ENCODE measurements at places on chromosomes 11 and 22. TPM values are rescaled to one million over a fixed set of nuclear protein-coding genes. Genes with fewer than 3 reads are reported as not detected.

The MS4A6E gene
- total RNA-seq: not detected

- no peak for DNase-seq
Measured at GRCh38 chr22:22057617-22058378, 75.2 kb upstream of the TOP3B start.

The CSNK2A3 gene
- 1.7 TPM for total RNA-seq

GRCh38 chr11:60951904-60952741 lies at the start of gene SLC15A3:
SLC15A3 (minus strand) TSS chr11:60952176; CDS start chr11:60951551, 625 bp downstream.
- DNase-seq: peak; percentile 60

The CYP2D6 gene
- not detected for total RNA-seq

The OR1S1 gene
- not detected for total RNA-seq

DNA sequence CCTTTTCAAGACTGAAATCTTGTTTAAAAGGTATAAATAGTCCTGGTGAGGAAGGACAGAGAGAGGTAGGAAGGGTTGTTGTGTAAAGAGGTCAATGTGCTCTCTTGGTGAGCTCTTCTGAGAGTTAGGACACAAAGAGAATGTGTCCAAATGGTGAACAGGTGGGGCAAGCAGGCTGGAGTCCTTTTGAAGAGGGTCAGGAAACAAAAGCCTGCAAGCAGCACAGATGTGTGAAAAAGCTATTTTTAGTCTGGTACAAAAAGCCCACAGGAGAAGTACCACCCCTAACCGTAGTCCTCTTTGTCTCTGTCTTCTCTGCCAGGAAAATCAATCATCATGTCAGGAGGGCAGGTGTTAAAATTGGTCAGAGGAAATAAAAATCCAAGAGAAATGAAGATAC lies 54.4 kb upstream of the SYN3 start:
- DNase-seq: no peak

DNA sequence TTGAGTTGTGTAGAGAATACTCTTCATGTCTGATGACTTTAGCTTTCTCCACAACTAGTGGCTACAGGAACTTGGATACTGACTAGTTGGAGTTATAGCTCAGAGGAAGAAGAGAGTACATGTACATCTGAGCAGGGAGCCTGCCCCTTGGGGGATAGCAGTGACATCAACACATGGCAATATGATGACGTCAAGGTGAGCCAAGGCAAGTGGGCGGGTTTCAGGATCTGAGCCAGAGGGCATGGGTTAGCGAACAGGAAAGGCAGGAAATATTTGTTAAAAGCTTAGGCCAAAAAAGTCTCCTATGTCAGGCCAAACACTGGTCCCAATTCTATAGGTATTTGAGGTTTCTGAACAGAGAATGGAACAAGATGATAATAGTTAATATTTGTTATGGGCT lies 42.0 kb upstream of the HORMAD2 start:
- DNase-seq: no peak

The CRYBB3 gene
- total RNA-seq: not detected

- peak; percentile 38 for DNase-seq
Measured at GRCh38 chr22:47322854-47323253, 560.4 kb downstream of the TBC1D22A start.

DNA sequence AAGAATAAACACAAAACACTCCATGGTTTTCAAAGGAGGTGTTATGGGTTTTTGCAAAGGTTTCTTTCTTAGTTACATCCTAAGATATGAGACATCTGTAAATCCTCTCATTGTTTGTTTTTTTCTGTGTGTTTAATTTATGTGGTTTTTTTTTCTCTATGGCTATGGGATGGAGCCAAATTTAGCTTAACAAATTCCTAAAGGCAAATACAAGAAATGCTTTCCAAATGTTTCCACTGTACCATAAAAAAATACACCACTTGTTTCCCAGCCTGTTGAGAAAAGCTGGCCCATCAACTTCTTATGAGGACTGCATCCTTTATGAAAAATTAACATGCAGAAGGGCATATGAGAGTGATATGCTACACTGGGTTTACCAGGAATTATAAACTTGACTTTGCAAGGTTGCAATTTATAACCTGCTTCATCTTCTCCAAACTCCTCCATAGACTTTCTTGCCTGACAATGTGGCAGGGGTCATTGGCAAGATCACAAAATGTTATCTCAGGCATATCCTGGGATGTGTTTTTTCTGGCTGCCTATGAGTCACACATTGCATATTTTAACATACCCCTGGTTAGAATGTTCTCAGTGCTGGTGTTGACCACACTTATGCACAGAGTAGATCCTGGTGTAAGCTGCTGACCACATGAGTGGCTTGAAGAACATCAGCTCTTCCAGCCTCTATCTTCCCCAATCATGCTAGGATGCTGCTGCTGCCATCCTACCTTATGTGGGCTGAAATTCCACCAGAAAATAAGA lies 137.6 kb upstream of the TTC12 start:
- peak; percentile 98 for DNase-seq

DNA sequence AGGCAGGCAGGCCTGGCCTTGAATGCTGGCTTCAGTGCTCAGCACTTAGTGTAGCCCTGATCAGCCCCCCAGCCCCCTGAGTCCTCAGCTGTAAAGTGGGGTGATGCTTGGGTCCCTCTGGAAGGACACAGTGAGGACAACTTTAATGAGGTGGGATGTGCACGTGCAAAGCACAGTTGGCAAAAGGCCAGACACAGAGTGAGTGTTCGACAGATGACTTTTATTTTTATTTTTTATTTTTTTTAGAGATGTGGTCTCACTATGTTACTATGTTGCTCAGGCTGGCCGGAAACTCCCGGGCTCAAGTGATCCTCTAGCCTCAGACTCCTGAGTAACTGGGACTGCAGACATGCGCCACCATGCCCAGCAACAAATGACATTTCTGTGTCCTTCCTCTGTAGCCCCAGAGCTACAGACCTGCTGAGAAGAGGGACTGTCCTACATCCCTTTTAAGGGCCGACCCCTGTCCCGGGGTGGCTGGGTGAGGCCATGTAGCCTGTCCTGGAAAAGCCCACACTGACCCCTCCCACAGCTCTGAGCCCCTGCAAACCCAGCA lies 6.9 kb upstream of the C11orf96 start:
- no peak for DNase-seq

DNA sequence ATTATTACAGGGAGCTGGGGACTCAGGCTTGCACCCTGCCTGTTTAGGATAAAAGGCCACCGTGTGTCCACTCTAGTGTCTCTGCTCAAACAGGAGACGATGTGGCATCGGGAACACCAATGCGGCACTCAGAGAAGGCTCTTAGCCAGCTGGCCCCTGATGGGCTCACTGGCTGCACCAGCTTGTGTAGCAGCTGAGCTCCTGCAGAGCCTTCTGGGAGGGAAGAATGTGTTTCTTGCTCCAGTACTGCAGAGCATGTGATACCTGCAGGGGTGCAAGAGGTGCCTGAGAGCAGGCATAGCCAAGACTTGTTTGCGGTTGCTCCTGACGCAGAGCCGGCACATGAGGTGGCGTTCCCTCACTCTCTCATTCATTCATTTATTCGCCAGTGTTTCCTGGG lies 44.4 kb upstream of the KCNQ1OT1 start:
- DNase-seq: no peak

DNA sequence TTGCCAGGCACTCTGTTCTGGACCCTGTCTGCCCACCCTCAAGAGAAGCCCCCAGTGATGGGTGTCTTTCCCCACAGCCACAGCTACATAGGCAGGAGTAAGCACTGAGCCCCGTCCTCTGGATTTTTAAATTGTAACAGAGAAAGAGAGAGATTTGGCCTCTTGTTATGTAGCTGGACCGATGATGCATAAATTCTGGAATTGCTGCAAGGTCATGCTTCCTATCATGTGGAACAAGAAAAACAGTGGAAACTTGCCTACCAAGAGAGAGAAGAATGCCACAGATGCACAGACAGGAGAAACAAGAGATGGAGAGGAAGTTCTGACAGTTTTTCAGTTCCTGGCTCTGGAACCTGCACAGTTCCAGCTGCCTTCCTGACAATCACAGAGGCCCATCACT lies 150.2 kb downstream of the ETS1 start:
- DNase-seq: no peak

DNA sequence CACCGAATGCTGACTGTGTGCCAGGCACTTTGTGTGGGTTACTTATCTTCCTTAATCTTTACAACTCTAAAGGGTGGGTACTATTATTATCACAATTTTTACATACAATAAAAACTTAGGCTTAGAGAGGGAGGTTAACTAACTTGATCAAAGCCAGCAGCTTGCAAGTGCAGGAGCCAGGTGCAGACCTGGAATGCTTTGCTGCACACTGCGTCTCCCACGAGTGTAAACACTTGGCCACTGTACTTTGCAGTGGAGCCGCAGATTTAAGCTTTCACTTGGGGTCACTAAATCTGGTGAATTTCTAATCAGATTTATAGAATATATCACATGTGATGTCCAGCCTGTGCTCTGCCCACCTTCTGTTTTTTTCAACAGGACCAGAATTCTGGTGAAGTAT lies 36.7 kb downstream of the AMOTL1 start:
- DNase-seq: no peak

- no peak for DNase-seq
Measured at GRCh38 chr11:18071098-18071705, 25.1 kb upstream of the TPH1 start.

GRCh38 chr11:19968860-19969259 lies 191.4 kb downstream of the DBX1 start:
- DNase-seq: no peak

GRCh38 chr11:6660712-6661111 lies 5.1 kb upstream of the DCHS1 start:
- no peak for DNase-seq

GRCh38 chr11:288478-289397 lies at the start of gene PGGHG:
PGGHG (plus strand) TSS chr11:289126; CDS start chr11:289817, 691 bp downstream.
- peak; percentile 54 for DNase-seq

DNA sequence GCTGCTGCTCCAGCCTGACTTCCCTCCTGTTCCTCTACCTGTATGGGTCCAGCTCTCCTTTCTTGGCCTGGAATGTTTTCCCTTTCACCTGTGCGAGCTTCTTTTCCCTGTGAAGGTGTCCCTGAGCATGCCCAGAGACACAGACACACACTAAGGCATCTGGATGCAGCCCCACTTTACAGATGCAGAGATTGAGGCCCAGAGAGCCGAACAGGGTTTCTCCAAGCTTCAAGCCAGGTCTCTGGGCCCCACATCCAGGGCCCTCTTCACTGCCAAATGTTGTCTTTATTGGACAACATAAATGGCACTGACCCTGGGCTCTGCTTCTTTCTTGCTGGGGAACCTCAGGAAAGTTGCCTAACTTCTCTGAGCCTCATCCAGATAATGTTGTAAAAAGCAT lies 561.6 kb downstream of the MIAT start:
- DNase-seq: no peak

DNA sequence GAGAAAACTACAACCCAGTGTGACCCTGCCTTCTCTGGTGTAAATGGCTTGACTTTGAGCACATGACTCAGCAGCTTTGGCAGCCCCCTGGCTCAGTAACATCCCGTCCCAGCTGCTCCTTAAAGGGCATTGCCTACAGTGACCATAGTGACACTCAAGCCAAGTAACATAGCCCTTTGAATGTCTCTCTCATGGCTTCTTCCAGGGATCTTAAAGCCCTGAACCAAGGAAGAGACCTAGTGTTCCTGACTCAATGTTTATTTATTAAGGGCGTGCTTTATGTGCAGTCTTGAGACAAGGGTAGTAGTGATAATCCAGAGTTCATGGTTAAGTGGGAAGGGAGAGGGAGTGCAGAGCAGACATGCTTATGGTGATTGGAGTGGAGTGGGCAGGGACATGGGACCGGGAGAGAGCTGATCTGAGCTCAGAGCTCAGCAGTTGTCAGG lies 125.7 kb downstream of the PARVA start:
- peak; percentile 75 for DNase-seq

GRCh38 chr22:17436981-17437412 lies 67.7 kb downstream of the CECR2 start:
- DNase-seq: no peak

- DNase-seq: no peak
Measured at GRCh38 chr11:95585752-95586077, 203.9 kb downstream of the FAM76B start.

The BEST1 gene
- 0.10 TPM for total RNA-seq

- peak; percentile 85 for DNase-seq
Measured at GRCh38 chr22:44351685-44352377, 39.1 kb upstream of the SHISAL1 start.

GRCh38 chr22:31647066-31647465 lies 14.9 kb downstream of the PISD start:
- DNase-seq: no peak

DNA sequence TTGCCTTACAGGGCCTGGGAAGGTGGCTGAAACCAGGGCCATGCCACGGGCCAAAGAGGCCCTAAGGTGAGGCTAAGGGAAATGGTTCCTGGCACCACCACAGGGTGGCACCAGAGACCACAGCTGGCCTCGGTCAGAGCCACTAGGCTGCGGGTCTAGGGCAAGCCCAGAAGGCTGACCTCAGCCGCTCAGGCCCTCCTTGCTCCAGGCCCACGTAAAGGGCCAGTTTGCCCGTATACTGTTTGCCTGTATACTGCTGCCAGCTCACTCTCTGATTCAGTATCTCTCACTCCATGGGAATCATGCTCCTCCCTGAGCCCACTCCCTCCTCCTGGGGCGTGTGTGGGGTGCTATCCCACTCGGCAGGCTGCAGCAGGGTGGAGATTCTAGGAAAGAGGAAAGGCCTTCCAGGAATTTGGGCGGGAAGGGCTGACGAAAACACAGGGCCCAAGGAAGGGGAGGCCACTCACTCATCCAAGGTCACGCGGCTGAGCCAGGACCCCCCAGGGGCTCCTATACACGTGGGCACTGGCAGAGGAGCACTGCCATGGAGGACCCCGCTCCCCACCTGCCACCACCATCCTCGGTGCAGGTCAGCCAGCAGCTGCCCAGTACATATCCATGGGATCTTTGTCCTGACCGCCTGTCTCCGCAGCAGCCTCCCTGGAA lies 62.4 kb downstream of the NECTIN1 start:
- peak; percentile 65 for DNase-seq

DNA sequence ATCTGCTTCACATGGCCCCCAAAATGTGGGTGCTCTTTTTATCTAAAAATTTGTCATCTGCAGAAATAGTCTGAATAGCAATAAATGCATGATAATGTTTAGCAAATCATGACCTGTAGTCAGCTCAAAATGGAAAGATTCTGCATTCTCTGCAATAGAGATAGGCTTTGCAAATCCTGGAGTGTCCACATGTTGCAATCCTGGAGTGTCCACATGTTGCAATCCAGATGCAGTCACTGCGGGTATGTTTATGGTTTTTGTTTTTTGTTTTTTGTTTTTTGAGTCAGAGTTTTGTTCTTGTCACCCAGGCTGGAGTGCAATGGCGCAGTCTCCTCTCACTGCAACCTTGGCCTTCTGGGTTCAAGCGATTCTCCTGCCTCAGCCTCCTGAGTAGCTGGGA lies 20.2 kb upstream of the LRRC32 start:
- peak; percentile 40 for DNase-seq

GRCh38 chr11:26905368-26905767 lies 88.5 kb upstream of the FIBIN start:
- DNase-seq: peak; percentile 45

GRCh38 chr11:6111673-6112072 lies 4.2 kb downstream of the OR56B4 start:
- no peak for DNase-seq

The C22orf31 gene
- total RNA-seq: not detected

The RBMXL2 gene
- not detected for total RNA-seq

GRCh38 chr11:121540627-121541026 lies 87.9 kb upstream of the SORL1-AS1 start:
- DNase-seq: no peak

The P4HA3 gene
- total RNA-seq: 7.7 TPM

The NAA40 gene
- total RNA-seq: 10.8 TPM

Measured in RPMI7951 (cell line).